HFFc6 (cell line): ENCODE measurements at places on chromosomes 3 and 15. TPM values are rescaled to one million over a fixed set of nuclear protein-coding genes. Genes with fewer than 3 reads are reported as not detected.

The TMEM212 gene
- total RNA-seq, result not detected in 3 replicates

The TRPM1 gene
- 0.17 to 0.29 TPM in 2 of 3 replicates, not detected in the other for total RNA-seq

GRCh38 chr3:39189959-39190269 lies 2.5 kb downstream of the XIRP1 start:
- DNase-seq, result peak; percentile 36

DNA sequence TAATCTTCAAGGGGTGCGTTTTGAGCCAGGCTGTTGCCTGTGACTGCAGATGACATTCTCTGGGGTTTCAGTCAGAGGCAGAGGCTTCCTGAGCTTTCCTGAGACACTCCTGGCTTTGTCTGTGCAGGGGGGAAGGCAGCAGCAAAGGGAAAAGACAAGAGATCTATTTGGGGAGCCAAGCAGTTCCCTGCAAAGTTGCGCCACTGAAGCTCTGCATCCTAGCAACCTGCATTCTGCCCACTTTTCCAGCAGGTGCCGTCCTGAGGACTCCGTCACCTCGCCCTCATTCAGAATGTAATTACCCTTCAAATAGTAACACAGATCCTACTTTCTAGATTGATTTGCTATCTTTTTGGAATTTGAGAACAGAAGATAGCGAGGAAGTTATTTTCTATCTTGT lies 1.9 kb upstream of the TMEM158 start:
- no peak for DNase-seq

DNA sequence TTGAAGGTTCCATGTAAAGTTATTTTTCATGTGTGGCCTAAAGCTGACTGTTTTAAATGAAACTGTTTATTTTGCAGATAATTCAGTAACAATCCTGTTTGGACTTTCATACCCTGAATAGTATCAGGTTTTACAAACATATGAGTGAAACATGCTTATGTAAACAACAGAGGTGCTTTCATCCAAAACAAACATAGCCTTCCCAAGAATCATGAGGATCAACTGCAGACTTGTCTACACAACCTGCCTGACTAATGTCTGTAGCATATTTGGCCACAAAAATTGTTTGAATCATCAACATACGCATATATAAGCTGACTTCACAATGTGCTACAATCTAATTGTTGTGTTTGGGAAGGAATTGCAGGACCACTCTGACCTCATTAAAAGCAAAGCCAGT lies 190.4 kb downstream of the DIPK2A start:
- no peak for DNase-seq
